ENCODE measurements at places on chromosomes 6 and 20.

- DNase-seq: no peak
Measured at GRCh38 chr6:20313960-20314530, 87.6 kb upstream of the E2F3 start.

DNA sequence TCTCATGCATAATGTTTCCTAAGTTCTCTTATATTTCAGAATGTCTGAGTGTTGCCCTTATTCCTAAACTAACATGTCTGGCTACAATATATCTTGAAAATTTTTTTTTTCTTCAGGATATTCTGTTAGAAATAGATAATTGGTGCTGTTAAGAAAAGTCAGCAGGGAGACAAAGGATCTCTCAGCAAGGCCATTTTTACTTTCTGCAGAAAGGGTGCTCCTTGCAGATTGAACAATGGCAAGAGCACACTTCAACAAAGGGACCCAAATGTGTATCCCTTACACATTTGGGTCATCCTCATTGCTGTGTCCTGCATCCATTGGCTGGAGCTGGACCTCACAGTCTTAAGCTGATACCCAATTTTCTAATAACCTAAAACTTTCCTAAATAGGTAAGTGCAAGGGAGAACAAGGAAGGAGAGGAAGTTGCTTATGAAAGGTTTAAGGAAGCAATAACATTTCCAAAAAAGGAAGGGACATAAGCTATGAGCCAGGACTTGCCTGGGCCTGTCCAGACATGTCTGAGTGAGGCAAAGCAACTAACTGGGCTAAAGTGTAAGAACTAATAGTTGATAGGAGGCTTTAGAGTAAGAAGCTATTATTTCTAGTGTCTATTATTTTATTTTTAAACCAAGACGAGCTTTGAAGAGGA lies 429.6 kb downstream of the BCKDHB start:
- no peak for DNase-seq

DNA sequence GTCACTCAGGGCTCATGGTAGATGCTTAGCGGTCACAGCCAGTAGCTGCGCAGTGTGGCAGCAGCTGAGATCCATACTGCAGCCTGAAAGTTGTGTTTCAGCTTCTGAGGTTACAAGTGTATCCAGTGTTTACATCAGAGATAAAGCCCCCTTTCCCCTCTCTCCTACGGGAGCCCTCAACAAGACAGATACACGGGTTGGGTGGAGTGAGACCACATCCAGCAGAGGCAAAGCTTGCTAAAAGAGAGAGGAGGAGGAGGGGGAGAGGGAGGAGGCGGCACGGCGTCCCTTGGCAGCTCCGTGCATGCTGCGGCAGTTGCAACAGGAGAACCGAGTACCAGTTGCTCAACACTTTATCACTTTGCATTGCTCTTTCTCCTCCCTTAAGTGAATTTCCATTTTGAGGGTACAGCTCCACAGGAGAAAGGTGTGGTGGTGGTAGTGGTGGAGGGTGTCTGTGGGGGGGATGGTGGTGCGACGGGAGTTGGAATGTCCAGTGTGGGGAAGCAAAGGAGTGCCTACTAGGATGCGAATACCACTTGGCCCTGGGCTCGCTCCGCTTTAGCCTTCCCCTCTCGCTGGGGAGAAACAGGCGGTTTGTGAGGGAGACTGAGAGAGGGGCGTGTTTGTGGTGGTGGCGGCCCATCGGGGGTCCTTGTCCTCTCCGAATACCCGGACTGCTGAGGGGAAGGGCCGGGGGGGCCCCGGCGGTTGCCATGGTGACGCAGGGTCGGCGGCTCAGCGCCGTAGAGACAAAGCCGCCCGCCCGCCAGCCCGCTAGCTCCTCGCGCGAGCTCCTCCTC lies 405 bp upstream of the RNF182 start:
- no peak for DNase-seq

- DNase-seq: no peak
Measured at GRCh38 chr6:130075879-130076460, 57.6 kb downstream of the L3MBTL3 start.

- no peak for DNase-seq
Measured at GRCh38 chr6:143015300-143015706, 45.4 kb upstream of the AIG1 start.

GRCh38 chr20:50445354-50446151 lies 64.6 kb upstream of the PTPN1 start:
- DNase-seq: no peak
